ENCODE measurements at places on chromosomes 7 and 10.

DNA sequence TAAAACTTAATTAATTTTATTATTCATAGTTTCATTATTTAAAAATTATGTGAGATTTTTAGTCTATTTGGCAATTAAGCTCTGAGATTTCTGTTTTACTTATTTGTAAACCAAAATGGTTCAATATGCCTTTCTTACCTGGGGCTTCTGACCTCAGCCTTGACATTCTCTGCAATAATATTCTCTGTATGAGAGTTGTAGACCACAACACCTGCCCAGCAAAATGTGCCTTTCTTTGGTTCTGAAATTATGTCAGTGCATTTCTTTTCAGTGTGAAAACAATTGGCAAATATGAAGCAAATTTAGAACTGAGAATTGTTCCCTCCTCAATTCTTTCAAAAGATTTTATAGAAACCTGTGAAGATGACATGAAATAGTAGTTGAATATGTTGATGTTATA, 426.4 kb upstream of the FZD8 start:
- DNase-seq, result no peak

DNA sequence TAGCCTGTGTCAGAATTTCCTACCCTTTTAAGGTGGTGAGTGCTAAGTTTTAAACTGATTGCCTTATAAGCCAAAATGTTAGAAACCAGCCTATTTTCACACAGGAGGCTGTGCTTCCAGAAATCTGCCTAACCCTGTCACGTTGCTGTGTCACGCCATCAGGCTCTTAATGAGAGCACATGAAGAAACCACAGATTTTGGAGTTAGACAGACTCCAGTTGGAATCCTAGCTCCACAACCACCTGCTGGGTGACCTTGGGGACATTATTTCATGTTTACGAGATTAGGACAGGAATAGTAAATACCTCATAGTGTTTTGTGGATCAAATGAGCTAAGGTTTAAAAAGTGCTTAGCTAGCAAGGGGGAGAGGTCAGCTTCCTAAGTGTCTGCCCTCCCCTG, 321.8 kb downstream of the DPP6 start:
- DNase-seq, result no peak

GRCh38 chr10:14219411-14219810, 111.3 kb downstream of the FRMD4A start:
- DNase-seq, result no peak

DNA sequence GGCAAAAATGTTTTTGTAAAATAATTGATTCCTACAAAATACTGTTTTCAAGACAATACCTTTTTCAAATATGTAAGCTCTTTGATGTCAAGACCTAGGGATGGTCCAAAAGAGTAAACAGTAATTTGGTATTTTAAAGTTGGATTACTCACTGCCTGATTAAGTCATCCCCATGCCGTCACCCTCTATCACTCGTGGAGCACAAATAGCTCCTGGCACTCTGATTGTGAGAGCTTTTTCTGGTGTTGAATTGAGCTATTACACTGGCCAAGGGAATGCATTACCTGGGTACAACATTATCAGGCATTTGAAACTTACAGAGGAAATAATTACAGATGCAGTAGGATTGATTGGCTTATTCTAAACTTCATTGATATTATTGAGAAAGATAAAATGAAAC, 231.9 kb upstream of the GRM3 start:
- DNase-seq, result no peak

- DNase-seq, result no peak
These were observed 1067.5 kb upstream of the C7orf33 start for GRCh38 chr7:147523056-147523455.

DNA sequence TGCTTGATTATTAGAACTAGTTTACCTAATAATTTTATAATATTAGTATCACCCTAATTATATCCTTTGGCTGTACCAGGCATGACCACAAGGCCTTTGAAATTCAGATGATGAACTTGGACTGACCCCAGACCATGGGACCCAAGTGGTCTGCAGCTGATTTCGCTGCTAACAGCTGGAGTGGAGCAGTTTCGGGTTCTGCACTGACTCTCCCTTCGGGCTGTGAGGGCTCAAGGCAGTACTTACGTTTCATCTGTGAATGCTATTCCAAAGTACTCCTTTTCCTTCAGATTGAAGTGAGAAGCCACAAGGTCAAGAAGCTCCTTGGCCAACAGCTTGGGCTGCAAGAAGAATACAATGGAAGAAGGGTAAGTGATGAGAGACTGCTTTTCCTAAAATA, 223.8 kb downstream of the PRPF18 start:
- no peak for DNase-seq

DNA sequence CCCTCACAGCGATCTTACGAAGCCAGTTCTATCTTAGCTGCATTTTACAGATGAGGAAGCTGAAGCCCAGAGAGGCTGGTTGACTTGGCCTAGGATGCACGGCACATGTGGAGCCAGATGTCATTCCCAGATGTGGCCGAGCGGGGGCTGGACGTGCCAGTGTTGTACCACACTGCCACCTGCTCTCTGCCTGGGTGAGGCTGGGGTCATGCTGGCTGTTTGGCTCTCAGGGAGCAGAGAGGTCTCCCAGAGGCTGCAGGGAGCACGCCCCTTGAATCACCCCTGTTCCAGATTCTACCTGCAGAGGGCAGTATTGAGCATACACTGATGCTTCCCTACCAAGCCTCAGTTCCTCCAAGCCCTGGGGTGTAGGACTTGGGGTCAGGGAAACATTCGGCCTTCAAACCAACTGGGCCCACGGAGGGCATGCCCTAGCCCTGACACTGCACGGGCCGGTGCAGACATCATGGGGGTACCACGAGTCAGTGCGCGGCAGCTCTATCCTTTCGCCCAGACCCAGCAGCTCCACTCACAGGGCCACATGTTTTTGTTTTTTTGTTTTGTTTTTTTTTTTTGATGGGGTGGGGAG, 3.8 kb upstream of the GTF2IRD1 start:
- peak; percentile 69 for DNase-seq

DNA sequence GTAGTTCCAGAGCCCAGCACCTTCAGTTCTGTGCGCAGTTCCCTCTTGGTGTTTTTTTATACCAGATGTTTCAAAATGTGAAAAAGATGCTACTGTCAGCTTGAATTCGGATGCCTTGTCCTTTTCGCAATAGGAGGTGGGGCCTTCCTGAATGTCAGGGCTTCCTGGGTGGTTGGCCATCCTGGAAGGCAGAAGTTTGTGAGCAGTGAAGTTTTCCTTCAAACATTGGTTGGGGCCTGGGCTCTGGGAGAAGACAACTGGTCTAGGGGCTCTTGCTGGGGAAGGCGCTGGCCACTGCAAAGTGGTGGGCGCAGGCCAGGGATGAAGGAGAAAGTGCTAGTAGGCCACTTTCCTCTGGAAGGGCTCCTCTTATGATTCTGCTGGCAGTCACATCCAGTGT, 56.8 kb upstream of the JAZF1 start:
- DNase-seq, result no peak

- DNase-seq, result peak; percentile 48
These were observed 1.6 kb downstream of the EMX2 start for GRCh38 chr10:117544004-117544701.

- DNase-seq, result peak; percentile 24
These were observed 4.4 kb downstream of the DDIT4 start for GRCh38 chr10:72277996-72278667.

DNA sequence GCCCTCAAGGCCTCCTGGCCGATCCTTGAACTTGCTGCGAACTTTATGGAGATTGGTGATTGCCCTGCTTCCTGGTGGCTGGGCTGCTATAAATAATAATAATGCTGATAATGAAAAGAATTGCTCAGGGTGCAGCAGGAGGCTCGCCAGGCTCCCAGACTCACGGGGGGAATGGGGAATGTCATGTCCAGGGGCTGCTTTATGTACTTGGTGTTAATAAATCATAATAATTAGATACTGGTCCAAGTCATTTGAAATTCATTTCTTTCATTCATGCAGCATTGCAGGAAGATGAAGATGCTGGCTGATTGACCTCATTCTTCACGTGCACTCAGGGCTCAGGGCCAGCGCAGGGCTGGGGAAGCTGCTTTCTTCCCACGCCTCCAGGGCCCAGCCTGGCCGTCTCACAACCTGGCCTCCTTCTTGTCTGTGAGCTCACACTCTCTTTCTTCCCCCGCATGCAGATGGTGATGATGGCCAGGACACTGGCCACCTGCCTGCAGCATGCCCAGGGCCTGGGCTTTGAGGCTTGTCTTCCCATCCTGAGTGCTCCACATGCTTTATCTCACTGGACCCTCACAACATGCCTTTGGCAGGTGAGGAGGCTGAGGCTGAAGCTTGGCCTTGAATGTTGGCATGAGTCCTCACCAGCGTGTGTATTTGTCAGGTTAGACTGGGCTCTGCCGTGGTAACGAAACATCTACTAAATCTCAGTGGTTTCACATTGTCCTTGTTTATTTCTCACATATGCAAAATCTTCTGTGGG, 138.4 kb upstream of the TNS3 start:
- peak; percentile 27 for DNase-seq

DNA sequence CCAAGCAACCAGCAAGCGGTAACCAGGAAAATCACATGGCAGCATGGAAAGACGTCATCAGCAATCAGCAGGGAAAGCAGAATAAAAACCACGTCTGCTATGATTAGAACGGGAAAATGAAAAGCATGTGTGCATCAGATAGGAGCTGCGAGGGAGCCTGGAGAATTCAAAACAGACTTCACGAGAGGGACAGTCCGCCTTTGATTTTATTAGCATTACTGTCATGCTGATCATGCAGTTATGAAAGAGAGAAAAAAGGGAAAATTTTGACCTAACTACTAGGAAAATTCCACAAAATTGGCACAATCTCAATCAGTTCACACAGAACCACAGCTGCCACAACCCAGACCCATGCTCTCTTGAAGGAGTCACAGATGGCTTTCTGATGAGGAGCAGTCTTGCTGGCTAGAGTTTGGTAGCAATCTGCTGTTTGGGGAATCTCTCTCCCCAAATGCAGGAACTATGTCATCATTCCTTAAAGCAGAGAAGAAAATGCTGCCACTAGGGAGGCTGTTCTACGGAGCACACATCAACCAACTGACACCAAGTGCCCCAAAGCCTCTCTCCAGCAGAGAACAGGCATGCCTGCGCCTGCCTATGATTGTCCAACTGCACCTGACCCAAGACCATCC, 295.9 kb downstream of the TNS3 start:
- no peak for DNase-seq

GRCh38 chr7:7219216-7219615, 36.9 kb downstream of the C1GALT1 start:
- DNase-seq, result no peak

GRCh38 chr10:79142064-79142491, 73.3 kb downstream of the ZMIZ1 start:
- DNase-seq, result no peak

DNA sequence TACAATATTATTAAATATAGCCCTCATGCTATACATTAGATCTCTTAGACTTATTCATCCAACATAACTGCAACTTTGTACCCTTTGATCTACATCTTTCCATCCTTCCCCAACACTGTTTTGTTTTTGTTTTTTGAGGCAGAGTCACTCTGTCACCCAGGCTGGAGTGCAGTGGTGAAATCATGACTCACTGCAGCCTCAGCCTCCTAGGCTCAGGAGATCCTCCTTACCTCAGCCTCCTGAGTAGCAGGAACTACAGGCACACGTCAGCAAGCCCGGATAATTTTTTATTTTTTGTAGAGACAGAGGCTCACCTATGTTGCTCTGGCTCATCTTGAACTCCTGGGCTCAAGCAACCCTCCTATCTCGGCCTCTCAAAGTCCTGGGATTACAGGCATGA, 53.3 kb downstream of the NT5C2 start:
- DNase-seq, result no peak

- DNase-seq, result no peak
These were observed 10.9 kb upstream of the HERC4 start for GRCh38 chr10:68086011-68086410.

GRCh38 chr10:35202050-35202449, 75.4 kb downstream of the CREM start:
- DNase-seq, result no peak

DNA sequence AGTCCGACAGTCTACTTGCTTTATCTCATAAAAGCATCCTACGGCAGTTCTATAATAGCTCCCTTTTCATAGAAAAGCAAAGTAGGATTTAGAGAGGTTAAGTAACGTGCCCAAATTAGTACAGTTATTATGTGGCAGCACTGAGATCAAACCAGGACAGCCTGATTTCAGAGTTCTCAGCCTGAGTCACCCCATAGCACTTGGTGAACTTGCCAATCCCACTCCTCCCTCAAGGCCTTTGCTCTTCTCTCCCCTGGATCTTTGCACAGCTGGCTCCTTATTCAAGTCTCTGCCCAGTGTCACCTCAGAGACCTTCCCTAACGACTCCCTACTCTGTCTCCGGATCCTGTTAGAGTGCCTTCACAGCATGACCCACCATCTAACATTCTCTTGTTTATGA, 438.0 kb upstream of the NFE2L3 start:
- DNase-seq, result peak; percentile 34

- no peak for DNase-seq
These were observed 70.8 kb downstream of the NKX6-2 start for GRCh38 chr10:132714986-132715775.

DNA sequence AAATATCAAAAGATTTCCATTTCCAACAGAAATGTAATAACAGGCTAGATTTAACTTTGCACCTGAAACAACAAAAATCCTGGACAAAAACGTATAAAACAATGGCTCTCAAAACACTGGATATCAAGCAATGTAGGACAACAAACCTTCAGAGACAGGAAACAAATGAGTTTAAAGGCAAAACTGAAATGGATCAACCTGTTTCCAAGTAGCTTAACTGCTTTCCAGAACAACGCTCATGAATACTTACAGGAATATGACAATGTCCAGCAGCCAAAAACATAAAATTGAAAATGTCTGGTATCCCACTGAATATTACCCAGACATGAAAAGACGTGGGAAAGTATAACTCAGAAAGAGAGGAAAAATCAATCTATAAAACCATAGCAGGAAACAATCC, 62.8 kb downstream of the CUBN start:
- no peak for DNase-seq

DNA sequence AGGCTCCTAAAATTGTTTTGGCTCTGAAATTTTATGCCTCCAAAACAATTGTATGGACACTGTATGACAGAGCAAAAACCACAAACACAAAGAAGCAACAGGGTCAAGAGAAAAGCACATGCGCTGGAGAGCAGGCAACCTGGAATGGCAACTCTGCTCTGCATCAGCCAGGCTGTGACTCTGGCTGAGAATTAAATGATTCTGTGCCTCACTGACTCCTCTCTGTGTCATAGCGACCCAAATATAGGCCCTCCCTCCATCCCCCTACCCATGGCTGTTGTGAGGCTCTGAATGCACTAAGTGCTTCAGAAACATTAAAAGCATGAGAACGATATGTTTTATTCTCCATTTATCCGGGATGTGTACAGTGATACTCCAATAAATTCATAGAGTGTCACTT, 24.9 kb upstream of the NEBL start:
- peak; percentile 66 for DNase-seq

DNA sequence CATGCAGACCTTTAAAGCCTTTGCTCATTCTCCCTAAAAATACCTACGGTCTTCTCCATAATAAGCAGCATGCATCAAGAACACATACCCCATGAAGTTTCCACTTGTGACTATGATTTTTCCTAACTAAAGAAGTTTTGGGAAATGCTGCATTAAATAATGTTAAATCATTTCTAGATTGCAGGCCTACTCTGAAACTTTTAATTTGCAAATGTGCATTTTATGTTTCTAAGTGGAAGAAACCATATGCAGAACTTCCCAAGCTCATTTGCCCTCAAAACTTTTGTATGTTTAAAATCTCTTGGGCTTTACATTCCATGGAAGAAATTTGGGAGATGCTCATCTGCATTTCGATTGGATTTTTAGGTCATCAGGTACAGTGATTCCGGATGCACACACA, 63.6 kb downstream of the ITGB8 start:
- DNase-seq, result no peak

All from NCI-H69 (cell line).